ENCODE measurements at places on chromosomes 3 and 15.

- no peak for DNase-seq
Observed at GRCh38 chr3:115281697-115282675, 134.9 kb upstream of the ZBTB20 start.

DNA sequence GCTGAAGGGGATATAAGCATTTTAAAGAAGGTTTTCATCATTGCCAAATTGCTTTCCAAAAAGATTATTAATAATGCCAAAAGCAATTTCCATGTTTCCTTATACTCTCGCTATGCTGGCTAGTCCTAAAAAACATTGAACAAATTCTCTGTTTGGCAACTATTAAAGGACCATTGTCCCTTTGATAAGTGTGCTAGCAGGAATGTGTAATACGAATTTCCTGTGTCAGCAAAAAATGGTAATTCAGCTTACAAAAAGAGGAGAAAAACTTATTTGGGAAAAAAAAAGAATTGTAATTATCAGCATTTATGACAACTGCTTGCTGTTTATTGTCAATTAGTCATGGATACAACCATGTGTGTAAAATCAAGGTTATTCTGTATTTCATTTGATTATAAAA is 138.6 kb downstream of the TBL1XR1 start:
- DNase-seq, result no peak

DNA sequence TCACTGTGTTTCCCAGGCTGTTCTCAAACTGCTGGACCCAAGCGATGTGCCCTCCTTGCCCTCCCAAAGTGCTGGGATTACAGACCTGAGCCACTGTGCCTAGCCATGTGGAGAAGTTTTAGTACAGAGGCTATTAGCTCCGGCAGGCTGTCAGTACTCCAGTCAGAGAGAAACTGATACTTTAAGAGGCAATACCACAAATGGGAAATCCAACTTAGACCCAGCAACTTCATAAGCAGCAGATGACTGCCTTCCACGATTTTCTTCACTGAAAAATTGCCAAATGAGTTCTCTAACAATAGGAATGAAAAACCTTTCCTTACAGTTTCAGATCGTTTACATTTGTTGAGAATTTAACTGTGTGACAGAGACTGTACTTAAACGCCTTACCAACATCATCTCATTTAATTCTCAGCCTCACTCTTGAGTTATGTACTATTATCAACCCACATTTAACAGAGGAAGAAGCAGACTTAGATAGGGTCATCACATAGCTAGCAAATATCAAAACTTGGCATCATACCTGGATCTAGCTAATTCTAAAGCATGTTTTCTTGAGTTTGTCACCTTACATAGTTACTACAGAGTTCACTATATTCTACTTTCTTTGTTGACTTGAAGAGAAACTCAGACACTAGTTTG is 127.4 kb downstream of the TCF12 start:
- no peak for DNase-seq

GRCh38 chr3:19885468-19885867 is 48.5 kb downstream of the EFHB start:
- no peak for DNase-seq
